Prostate gland (tissue), 2 donors: ENCODE measurements at places on chromosomes 12 and 14. TPM values are rescaled to one million over a fixed set of nuclear protein-coding genes. Genes with fewer than 3 reads are reported as not detected.

- no peaks in the 10 kb centered on the region for H3K27me3 ChIP-seq
- no peaks in the 10 kb centered on the region for H3K36me3 ChIP-seq
Observed at GRCh38 chr12:45418520-45418919, 202.6 kb downstream of the ANO6 start.

The CLEC14A gene
- 16.4 TPM for total RNA-seq

The DIO3 gene
- 6.9 TPM for total RNA-seq

The DPPA3 gene
- not detected for total RNA-seq

The CPM gene
- total RNA-seq: 68.4 TPM

The NKX2-8 gene
- total RNA-seq: 0.36 TPM

The ZNF10 gene
- total RNA-seq: 20.3 TPM

GRCh38 chr12:67617629-67618028 lies 30.9 kb upstream of the DYRK2 start:
- no peak overlapping the region for H3K4me3 ChIP-seq
- no peaks in the 10 kb centered on the region for H3K36me3 ChIP-seq
- DNase-seq: no peak
- no peaks in the 10 kb centered on the region for H3K4me1 ChIP-seq
- H3K27me3 ChIP-seq: no peaks in the 10 kb centered on the region
- no peak overlapping the region for H3K27ac ChIP-seq

GRCh38 chr12:54337854-54338650 lies 13.1 kb downstream of the COPZ1 start:
- H3K27ac ChIP-seq: no peak overlapping the region
- H3K27me3 ChIP-seq: no peaks in the 10 kb centered on the region
- H3K4me1 ChIP-seq: no peaks in the 10 kb centered on the region
- H3K4me3 ChIP-seq: no peak overlapping the region

The SIX4 gene
- 17.6 TPM for total RNA-seq

DNA sequence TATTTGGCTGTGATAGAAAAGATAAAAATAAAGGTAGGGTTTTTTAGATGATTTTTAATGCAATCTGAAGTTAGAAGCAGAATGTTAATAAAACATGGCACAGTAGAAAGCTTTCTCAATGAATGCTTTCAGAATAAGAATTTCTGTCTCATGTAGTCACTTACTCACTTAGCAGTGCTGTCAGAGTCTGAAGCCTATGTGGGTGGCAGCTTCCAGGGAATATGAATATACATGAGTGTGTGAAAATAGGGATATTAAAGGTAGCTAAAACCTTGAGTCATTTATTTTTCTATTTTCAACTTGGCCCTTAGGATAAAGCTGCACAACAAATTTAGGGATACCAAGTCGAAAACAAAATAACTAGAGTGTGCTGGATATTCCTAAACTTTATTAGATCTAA lies 427.9 kb downstream of the AEBP2 start:
- no peak for DNase-seq
- H3K4me3 ChIP-seq: no peak overlapping the region

The DHRS2 gene
- total RNA-seq: 5.9 TPM

The PRB2 gene
- total RNA-seq: not detected
